ENCODE measurements at places on chromosomes 6 and 20. TPM values are rescaled to one million over a fixed set of nuclear protein-coding genes. Genes with fewer than 3 reads are reported as not detected.

DNA sequence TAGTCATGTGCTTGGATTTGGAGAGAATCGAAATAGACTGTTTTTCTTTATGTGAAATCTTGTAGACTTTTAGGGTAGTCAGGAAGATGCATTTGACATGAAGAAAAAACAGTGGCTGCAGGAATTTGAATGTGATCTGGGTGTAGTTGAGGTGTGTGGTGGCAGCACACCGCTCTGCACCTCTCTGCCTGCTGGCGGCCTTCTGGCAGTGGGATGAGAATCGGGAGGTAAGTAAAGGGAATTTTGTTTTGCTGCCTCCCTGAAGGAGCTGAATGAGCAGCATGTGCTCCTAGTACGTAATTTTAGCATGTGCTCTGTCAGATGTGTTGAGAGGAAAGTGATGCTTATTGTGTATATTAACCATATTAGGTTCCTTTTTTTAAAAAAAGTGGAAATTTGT is 3.2 kb downstream of the TPD52L2 start:
- DNase-seq: no peak

DNA sequence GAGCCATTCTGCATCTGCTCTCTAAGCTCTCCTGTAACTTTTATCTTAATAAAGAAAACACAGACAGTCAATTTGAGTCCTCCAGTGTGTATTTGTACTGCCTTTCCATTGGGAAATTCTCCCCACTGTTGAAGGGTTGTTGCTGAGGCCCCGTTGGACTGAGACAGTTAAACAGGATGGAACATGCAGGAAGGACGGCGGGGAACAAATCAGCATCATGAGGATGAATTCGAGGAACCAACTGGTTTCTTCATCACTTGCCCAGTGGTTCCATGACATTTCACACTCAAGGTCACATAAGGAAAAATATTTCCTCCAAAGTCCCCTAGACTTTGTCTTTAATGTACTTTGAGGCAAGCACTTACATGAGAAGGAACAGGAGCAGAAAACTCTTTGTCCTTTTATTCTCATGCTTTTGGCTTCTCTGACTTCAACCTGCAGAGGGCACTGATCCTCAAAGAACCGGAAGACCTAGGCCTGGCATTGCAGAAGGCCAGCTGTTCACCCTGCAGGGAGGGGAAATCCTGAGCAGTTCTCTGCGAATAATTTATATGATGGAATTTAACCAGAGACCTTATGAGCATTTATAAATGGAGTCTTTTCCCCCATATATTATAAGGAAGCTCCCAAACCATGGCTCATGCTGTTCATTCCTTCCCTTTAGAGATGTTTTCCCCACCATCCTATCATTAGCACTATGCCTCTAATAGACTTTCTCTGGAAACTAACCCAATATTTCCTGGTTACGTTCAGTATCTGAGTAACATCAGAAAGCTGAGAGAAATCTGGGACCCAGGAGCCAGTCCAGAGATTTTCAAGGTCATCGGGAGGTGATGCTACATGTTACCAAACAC is 55.2 kb upstream of the ADGRF1 start:
- peak; percentile 85 for DNase-seq

GRCh38 chr20:3911956-3912355 is 22.8 kb downstream of the PANK2 start:
- no peak for DNase-seq

- no peak for DNase-seq
These were observed 17.7 kb upstream of the ADGRF4 start for GRCh38 chr6:47680724-47681123.

DNA sequence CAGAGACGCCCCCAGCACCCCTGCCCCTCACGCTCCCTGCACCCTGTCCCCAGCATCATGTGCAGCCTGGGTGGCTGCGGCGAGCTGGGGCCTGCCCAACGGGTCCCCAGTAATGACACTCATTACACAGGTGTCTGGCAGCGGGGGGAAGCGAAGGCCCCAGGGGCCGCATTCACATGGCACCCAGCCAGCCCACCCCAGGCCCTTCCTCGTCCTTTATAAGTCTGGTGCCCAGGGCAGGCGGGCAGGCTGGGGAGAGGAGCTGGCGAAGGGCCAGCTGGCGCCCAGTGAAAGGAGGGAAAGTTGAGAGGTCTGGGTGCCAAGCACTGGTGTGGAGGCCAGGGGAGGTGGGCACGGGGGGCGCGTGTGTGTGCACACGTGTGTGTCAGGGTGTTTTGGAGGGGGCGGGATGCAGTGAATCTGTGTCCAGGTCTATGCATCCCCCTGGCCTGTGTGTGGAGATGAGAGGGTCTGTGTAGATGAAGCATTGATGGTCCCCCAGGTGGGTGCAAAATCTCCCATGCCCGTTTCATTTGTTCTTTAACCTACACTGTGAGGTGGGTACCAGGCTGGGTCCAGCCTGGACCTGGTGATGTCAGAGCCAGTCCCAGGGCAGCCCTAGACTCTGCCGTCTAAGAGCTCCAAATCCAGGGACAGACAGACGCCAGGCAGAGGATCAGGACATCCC is 105.3 kb downstream of the CEBPB start:
- DNase-seq: no peak

GRCh38 chr20:54067606-54068174 is 2.7 kb downstream of the BCAS1 start:
- DNase-seq: peak; percentile 81

- no peak for DNase-seq
These were observed 10.2 kb upstream of the BEND6 start for GRCh38 chr6:56944661-56945060.

The BPI gene
- 0.09 TPM for total RNA-seq

DNA sequence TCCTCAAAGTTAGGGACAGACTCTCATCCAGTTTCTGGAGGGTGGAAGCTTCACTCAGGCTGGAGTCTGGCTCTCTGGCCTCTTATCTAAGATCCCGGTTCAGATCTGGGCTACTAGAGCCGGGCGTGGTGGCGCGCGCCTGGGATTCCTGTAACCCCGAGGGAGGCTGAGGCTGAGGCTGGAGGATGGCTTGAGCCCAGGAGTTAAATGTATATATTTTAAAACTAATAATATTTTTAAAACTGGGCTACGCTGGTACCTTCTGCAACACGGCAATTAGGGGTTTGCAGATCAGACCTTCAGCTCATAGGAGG is 710 bp upstream of the ZNF343 start:
- DNase-seq: no peak

All from Daoy (cell line).